ENCODE measurements at places on chromosomes 7 and 10.

DNA sequence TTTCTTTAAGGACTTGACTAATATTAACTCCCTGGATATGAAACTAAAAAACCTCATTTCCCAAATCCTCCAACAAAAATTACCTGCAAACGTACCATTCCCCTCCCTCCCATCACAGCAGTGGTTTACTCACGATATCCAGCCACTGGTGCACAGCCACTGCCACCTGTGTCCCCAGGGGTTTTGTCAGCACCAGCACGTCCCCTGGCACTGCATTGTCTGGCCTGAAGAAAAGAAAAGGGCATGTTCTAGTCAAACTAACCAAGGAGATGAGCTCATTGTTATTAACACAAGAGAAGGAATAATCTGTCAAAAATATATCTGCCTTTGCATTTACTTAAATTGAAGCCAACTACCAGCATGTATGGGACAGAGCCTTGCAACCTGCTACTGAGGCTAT lies 18.5 kb downstream of the SEPHS1 start:
- no peak for DNase-seq
- H3K4me1 ChIP-seq, result no peaks in the 10 kb centered on the region
- no peak overlapping the region for H3K4me3 ChIP-seq

- DNase-seq, result no peak
- peaks cover 37% of the 10 kb centered on the region for H3K36me3 ChIP-seq
- peaks cover 56% of the 10 kb centered on the region for H3K4me1 ChIP-seq
- H3K4me3 ChIP-seq, result no peak overlapping the region
Observed at GRCh38 chr7:30344513-30344912, 60.1 kb downstream of the ZNRF2 start.

DNA sequence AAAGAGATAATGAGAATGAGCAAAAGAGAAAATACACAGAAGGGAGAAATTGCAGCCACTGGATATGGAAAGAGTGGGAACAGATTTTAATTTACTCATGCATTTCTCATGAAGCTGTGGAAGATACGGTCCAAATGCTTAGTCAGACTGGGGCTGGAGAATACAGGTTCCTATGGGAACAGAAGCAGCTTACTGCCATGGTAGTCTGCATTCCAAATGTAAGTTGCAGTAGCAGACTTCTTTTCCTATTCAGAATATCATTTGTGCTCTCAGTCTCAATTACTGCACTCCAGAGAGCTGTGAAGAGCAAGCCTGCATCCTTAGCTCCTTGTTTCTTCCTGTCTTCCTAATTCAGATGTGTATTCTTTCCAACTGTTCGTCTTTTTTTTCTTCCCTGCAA lies 190.8 kb upstream of the TMEM196 start:
- no peaks in the 10 kb centered on the region for H3K36me3 ChIP-seq
- DNase-seq, result no peak
- H3K4me1 ChIP-seq, result no peaks in the 10 kb centered on the region
- H3K27ac ChIP-seq, result no peak overlapping the region
- H3K4me3 ChIP-seq, result no peak overlapping the region
- no peaks in the 10 kb centered on the region for H3K27me3 ChIP-seq

- H3K36me3 ChIP-seq, result no peaks in the 10 kb centered on the region
- H3K4me1 ChIP-seq, result no peaks in the 10 kb centered on the region
- no peak overlapping the region for H3K27ac ChIP-seq
- DNase-seq, result no peak
- no peaks in the 10 kb centered on the region for H3K27me3 ChIP-seq
- H3K4me3 ChIP-seq, result no peak overlapping the region
Observed at GRCh38 chr7:91719008-91719407, 161.5 kb downstream of the MTERF1 start.

DNA sequence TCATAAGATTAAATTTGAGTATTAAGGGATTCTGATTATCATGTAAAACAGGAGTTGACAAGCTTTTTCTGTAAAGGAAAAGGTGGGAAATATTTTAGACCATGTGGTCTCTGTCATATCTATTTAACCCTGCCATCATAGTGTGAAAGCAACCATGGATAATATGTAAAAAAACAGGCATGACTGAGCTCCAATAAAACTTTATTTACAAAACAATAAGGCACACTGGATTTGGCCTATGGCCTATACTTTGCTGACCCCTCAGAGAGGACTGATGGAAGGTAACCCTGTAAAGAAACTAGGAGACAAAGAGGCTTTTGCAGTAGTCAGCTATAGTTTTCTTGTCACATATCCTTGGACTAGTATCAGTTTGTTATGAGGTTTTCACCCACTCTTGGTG lies 130.5 kb upstream of the CDK13 start:
- H3K27me3 ChIP-seq, result peaks cover 69% of the 10 kb centered on the region
- H3K4me3 ChIP-seq, result no peak overlapping the region
- no peaks in the 10 kb centered on the region for H3K36me3 ChIP-seq
- DNase-seq, result no peak
- no peaks in the 10 kb centered on the region for H3K4me1 ChIP-seq

GRCh38 chr7:50795831-50796230 lies 13.1 kb upstream of the GRB10 start:
- H3K27me3 ChIP-seq, result peaks cover 61% of the 10 kb centered on the region
- no peak overlapping the region for H3K4me3 ChIP-seq
- no peak for DNase-seq

- no peak overlapping the region for H3K4me3 ChIP-seq
- H3K36me3 ChIP-seq, result no peaks in the 10 kb centered on the region
- DNase-seq, result peak; percentile 2
- H3K4me1 ChIP-seq, result no peaks in the 10 kb centered on the region
- H3K27ac ChIP-seq, result no peak overlapping the region
- H3K27me3 ChIP-seq, result peaks cover 2% of the 10 kb centered on the region
Observed at GRCh38 chr10:1156616-1156886, 100.4 kb downstream of the WDR37 start.

Measured in activated CD8-positive, alpha-beta memory T cell treated with anti-CD3 and anti-CD28 coated beads, Interleukin-2, amount 10 ng/mL, durations not matched to agents 7 days and 5 days (primary cell).